T-helper 17 cell (primary cell): ENCODE measurements at places on chromosomes 2 and 18.

DNA sequence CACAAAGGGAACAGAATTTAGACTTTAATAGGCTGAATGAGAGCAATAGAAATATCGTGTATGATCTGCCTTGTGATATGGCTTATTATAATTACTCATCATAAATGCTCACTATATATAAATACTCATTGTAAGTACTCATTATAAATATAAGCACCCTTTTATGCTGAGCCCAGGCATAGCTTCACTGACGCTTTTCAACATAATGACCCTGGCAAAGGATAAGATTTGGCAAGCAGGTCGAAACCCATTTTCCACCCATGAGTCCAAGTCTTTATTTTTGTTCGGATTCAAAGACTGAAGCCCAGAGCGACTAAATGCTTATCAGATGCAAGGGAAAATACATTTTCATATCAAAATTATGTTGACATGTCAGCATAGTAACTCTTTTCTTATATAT is 500.4 kb downstream of the SLC4A3 start:
- DNase-seq = no peak
- H3K4me1 ChIP-seq = no peaks in the 10 kb centered on the region
- H3K27me3 ChIP-seq = peaks cover 5% of the 10 kb centered on the region
- H3K27ac ChIP-seq = no peak overlapping the region

DNA sequence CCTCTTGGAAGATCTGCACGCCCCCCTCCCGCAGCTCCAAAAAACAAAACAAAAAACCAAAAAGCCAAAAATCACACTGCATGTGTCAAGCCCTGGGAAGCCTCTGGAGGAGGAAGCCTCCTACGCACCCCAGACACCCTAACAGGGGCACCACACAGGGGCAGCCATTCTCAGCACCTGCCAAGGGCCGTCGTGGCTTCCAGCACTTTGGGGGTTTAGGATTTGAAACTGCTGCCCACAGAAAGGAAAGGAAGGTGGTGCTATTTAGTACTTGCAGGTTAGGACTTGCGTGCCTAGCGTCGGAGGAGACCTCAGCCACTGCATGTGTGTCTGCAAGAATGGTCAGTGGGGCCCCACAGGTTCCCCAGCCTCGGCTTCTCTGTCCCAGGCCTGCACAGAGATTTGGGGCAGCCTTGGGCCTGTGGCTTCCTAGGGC is 419 bp upstream of the GPR55 start:
- H3K4me3 ChIP-seq = peak overlapping the region; percentile 95
- DNase-seq = no peak
- H3K27me3 ChIP-seq = peaks cover 6% of the 10 kb centered on the region
- H3K27ac ChIP-seq = peak overlapping the region; percentile 89
- H3K4me1 ChIP-seq = peaks cover 26% of the 10 kb centered on the region

DNA sequence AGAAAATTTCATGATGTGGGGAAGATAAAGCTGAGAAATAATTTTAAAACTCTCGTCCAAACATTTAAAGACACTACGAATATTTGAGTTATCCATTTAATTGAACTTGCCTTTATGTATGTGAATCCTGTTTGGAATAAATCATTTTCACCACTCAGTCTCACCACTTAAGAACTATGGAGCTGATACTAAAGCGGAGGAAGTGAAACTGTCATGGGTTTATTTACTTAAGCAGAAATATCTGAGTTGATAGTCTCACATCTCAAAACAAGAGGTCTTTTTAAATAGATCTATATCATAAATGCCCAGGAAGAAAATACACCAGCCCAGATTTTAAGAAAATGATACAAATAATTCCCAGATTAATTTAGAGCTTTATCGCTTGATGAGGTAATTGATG is 532.4 kb downstream of the ZNF804A start:
- H3K27me3 ChIP-seq = no peaks in the 10 kb centered on the region
- H3K4me1 ChIP-seq = no peaks in the 10 kb centered on the region
- no peaks in the 10 kb centered on the region for H3K36me3 ChIP-seq
- no peak overlapping the region for H3K4me3 ChIP-seq
- DNase-seq = no peak

GRCh38 chr2:107633580-107634147 is 193.0 kb upstream of the RGPD4 start:
- no peak overlapping the region for H3K27ac ChIP-seq
- H3K36me3 ChIP-seq = no peaks in the 10 kb centered on the region
- H3K4me1 ChIP-seq = no peaks in the 10 kb centered on the region
- H3K27me3 ChIP-seq = no peaks in the 10 kb centered on the region
- DNase-seq = no peak
- H3K4me3 ChIP-seq = no peak overlapping the region

DNA sequence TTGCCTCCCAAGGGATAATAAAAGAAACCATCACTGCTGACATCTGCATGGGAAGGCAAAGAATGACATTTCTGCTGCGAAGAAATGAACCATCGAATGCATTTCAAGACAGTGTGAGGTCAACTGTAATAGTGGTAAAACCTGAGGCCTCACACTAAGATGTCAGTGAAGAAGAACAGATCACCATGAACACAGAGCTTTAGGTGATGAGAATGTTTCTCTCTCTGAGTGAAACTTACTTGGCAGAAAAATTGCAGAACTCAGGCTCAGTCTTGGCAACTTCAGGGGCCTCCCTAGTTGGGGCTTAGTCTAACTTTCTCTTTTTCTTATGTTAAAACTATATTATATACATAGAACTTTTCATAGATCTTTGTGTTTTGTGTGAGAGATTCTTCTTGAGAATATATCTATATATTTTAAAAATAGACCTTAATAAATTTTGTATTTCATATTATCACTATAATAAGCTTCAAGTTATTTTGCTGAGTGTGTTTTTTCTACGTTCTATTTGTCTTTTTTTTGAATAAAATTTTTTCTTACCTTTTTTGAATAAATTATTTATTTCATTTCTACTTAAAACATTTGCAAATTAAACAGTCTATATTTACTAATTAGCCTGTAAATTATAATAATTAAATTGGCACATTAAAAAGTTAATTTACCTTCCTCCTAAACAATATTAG is 427.5 kb upstream of the TRIB2 start:
- H3K27ac ChIP-seq = no peak overlapping the region
- peaks cover 15% of the 10 kb centered on the region for H3K4me1 ChIP-seq
- no peaks in the 10 kb centered on the region for H3K27me3 ChIP-seq
- DNase-seq = no peak
